ENCODE measurements at places on chromosomes 1 and 21.

DNA sequence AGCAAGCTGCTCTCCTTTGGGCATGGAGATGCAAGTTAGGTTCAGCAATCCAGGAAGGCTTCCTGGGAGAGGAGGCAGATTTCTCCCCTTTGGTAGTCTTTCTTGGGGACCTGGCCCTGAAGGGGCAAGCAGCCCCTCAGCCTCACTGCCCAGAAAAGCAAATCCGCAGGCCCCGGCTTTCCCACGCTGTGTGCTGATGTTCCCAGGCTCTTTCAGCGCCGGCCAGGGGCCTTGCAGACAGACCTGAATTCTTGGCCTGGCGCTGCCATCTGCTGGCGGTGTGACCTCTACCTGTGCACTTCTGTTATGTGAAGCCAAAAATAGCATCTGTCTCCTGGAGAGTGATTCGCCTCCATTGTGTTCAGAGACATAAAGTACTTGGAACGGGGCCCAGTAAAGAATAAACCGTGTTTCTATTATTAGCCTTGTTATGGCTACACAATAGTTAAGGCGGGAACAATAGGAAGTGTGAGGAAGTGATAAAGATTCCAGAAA is 64.8 kb downstream of the ALPL start:
- no peak for DNase-seq

DNA sequence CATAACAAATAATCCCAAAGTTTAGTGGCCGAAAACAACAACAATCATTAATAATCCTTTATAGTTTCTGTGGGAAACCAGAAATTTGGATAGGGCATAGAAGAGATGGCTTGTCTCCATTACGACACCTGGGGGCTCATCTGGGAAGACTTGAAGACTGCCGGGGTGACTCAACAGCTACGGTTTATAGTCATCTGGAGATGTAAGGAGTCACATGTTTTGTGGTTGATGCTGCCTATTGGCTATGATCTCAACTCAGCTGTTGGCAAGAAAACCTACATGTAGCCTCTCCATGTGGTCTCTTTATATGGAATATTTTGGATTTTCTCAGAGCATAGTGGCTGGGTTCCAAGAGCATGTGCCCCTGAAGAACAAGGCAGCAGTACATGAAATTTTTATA is 29.3 kb upstream of the TSPAN2 start:
- DNase-seq = no peak

DNA sequence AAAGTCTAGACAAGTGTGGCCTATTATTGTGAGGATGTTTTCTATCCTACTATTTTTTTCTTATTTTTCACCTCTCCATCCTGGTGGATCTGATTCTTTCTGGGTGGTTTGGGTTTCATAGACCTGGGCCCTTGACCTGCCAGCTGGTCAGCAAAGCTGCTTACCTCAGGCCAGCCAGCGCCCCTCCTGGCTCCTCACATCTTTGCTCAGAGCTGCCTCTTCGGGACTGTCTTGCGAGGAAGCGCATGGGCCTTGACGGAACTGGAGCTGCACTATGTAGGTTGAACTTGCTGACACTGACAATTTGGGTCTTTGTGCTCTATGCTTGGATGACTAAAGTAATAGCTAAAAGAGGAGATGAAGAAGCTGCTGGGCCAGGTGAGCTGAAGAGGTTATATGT is 138.5 kb upstream of the SYT6 start:
- no peak for DNase-seq

- DNase-seq = no peak
Measured at GRCh38 chr1:3718764-3719163, 33.5 kb upstream of the CCDC27 start.

GRCh38 chr1:148363439-148363810 is 119.7 kb downstream of the PPIAL4G start:
- no peak for DNase-seq

DNA sequence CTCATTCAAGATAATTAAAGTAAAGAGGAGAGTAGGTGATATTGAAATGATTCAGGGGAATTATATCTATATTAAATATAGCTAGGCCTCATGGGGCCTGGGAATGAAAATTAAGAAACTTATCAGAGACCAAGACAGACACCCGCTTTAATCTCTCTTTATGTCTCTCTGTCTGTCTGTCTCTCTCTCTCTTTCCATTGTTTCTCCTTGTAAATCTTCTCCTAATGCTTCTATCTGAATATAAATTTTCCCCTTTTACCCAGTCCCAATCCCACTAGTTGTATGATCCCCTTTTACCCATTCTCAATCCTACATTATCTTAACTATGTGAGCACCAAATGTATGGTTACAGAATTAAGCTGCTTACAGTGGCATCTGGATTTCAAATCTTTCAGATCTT is 61.2 kb downstream of the RGS5 start:
- DNase-seq = no peak

GRCh38 chr1:39481289-39481688 is 10.1 kb upstream of the BMP8A start:
- no peak for DNase-seq

DNA sequence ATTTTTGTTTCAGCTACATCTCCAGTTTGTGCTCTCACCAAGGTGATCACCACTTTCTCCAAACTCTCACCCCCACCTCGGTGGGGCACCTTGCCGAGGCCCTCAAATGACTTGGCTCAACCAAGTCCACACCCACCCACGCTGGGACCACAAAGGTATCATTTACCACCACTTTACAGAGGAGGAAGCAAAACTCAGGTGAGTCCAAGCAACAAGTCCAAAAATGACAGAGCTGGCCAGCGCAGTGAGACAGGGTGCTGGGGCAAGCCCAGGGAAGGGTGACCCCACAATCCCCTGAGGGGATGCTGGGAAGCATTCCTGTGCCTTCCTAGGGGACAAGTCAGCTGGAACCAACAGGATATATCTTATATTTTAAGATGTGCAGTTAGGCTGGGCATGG is 24.7 kb downstream of the SSBP3 start:
- DNase-seq = no peak

- DNase-seq = no peak
Measured at GRCh38 chr1:67192902-67193301, 26.6 kb downstream of the IL23R start.

DNA sequence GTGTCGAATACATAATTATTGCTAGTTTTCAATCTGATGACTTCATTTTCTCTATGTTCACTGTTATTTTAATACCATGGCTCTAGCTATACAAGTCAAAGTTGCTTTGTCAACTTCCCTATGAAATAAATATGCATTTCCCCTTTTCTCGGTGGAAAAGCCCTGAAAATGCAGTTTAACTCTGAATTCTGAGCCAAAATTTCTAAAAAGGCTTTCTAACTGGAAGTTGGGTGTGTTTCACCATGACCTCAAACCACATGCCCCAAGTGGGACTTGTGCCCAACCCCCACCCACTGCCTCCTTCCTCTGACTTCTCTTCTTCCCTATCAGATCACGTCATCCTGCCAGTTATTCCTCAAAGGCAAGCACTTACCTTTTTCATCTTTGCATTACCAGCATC is 8.9 kb downstream of the MKNK1 start:
- DNase-seq = no peak

DNA sequence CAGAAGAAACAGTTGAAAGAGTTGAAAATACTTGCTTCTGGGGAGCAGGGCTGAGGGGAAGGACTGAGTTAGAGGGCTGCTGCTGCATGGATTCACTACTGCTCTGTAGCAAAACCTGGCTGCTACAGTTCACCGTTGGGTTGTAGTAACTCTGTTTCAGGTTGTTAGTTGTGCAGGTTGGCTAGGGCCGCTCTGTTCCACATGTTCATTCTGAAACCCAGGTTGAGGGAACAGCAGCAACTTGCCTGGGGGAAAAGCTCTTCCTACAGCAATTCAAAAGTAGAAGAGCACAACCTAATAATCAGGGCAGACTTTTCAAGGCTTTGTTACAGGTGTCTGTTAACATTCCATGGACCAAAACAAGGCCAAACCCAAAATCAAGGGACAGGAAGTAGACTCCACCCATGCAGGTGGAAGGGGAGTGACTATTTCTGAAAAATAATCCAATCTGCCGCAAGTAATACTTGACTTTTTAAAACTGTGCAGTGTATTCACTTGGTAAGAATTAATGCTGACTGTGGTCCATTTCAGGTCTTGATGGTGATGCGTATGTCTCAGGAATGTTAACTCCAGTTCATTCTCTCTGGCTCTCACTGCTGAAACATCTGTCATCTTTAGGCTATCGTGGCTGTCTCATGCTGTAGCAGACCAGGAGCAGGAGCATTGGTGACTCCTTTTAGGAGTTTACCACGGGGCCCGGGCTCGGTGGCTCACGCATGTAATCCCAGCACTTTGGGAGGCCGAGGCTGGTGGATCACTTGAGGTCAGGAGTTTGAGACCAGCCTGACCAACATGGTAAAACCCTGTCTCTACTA is 5.1 kb upstream of the PARK7 start:
- DNase-seq = no peak

DNA sequence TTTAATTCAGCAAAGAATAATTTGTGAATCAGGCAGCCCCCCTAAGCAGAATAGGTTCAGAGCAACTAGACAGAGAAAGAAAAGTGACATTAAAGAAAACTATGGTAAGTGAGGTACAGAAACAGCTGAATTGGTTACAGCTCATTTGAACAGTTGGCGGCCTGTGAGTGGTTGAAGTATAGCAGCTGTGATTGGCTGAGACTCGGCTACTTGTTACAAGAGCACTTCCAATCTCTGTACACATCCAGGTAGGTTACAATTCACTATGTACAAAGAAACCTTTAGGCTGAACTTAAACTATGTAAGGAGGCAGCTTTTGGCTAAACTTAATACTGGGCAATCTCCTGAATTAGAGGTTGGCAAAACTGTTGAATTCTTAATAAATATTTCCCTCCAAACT is 171.1 kb upstream of the LHX8 start:
- DNase-seq = no peak

DNA sequence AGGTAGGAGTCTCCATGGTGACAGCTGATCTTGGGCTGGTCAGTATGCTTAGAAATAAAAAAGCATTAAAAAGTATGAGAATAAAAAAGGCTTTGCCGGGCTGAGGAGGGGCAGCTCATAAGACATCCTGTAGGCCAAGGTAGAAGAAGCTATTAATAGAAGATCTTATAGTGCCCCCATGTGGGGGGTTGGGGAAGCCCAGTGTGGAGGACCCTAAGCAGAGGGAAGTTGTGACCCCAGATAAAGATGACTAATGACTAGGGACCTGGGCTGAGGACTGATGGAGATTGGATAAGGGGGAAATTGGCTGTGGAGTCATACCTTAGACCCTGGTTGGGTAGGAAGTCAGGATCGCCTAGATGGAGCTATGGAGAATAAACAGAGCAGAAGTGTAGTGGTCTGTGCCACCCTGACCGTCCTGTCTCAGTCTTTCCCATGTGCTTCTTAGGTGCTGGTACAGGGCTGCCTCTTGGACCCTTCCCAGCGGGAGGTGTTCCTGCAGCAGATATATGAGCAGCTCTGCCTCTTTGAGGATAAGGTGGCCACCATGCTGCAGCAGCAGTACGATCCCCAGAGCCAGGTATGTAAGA is 25.0 kb downstream of the SZT2 start:
- DNase-seq = peak; percentile 65

GRCh38 chr1:183080406-183080805 is 57.2 kb downstream of the LAMC1 start:
- no peak for DNase-seq

DNA sequence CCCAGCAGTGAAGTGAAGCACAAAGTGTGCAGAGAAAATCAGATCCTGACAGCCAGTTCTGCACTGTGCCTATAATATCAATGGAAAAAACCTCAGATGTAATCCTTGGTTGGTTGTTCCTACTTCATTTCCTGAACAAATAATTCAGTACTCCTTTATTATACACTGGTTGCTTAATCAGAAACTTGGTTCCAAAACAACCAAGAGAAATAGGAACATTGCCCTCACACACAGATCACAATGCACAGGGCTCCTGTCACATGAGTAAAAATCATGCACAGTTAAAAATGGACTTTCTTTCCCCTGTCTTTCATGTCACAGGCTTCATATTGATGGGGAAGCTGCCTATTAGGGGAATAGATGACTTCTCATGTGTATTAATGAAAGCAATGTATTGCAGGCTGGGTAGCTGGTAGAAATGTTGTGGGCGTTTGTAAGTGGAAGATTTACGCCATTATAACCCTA is 9.7 kb downstream of the DNASE2B start:
- DNase-seq = no peak

- DNase-seq = no peak
Measured at GRCh38 chr1:27655151-27655937, 16.6 kb downstream of the IFI6 start.

DNA sequence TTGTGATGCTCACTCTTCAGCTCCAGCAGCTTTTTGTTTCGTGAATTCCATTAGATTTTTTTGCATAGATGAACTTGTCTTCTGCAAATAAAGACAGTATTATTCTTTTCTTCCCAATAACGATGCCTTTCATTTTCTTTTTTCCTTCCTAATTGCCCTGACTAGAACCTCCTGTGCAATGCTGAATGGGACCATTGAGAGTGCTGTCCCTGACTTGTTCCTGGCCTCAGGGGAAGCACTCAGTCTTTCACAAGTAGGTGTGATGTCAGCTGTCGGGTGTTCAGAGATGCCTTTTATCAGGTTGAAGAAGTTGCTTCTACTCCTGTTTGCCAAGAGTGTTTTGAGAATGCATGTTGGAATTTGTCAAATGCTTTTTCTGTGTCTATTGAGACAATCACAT is 64.3 kb upstream of the ADARB1 start:
- no peak for DNase-seq

DNA sequence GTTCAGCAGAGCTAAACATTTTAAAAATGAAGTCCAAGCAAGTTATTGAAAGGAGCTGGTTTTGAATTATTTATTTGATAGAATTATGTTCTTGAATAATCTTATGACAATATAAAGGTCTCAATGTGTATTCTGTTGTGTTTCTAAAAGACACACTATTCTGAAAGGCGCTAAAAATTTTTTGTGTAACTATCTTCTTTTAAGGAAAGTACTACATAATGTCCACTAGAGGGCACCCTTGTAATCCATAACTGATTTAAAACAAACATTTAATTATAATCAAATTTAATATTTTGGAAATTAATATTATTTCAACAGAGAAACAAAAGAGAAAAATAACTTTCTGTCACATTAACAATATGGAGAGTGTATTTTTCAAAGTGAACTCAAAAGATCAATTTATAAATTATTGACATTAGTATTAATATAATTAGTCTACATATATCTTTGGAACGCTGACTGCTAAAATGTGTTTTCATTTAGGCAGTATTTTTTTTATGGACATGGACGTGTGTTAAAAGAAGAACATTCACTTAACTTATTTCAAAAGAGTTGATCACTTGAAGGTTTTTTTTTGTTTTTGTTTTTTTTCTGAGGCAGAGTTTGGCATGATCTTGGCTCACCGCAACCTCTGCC is 248.4 kb downstream of the DENND1B start:
- DNase-seq = no peak

GRCh38 chr1:162535501-162535900 is 26.0 kb upstream of the UAP1 start:
- DNase-seq = no peak

- DNase-seq = no peak
Measured at GRCh38 chr1:108541861-108542260, 18.0 kb upstream of the EEIG2 start.

GRCh38 chr1:83815330-83815729 is 183.6 kb downstream of the TTLL7 start:
- DNase-seq = no peak

- no peak for DNase-seq
Measured at GRCh38 chr1:225737866-225738265, 39.8 kb upstream of the SRP9 start.
